ENCODE measurements at places on chromosomes 7 and 10. TPM values are rescaled to one million over a fixed set of nuclear protein-coding genes. Genes with fewer than 3 reads are reported as not detected.

GRCh38 chr7:5424749-5425506, 1.3 kb upstream of the TNRC18 start:
- DNase-seq = peak; percentile 58

- no peak for DNase-seq
Measured at GRCh38 chr10:47198221-47198620, 101.8 kb upstream of the GDF10 start.

DNA sequence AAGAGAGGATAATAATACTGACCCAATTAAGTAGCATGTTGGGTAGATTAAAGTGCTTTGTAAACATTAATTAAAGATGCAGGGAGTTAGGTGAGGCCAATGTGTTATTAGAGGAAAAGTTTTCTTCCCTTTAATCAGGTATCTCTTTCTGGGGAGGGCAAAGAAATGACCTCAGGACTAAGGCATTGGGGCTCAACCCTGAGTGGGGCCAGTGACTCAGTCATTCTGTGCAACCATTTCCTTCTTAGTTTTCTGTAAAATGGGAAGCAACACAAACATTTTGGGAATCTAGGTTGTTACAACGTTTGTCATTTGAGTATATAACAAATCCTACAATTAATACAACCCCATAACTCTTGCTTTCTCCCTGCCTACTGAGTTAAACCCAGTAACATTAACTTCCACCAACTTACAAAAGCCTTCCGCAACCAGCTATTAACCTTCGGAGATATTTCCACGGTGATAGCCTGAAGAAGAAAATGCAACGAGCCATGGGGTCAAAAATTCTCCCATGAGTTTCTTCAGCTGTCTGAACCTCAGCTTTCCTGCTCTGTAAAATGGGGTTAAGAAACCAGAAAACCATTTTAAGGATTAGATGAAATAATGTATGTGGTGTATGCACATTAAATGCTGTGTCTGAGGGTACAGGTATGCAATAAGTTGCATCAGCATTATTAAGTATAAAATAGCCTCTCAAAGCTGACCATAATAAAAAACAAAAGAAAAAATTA, 965 bp upstream of the PROSER2 start:
- no peak for DNase-seq

- no peak for DNase-seq
Measured at GRCh38 chr10:130189608-130190054, 53.4 kb downstream of the GLRX3 start.

DNA sequence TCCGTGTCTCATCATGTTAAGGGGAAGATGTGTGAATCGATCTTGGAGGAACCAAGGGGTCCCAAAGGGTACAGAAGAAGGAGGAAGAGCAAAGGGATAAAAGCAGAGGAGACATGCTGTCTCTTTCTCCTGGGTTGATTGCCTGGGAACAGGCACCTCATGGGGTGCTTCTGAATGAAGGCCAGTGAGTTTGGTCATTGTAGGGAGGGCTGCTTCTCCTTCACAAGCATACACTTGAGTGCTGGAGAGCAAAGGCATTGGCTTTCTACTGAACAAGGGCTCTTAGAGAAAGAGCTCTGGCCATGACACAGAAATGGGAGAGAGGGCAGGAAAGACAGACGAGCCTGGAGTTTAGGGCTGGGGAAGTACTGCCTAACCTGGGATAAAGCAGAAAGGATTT, 146.7 kb upstream of the NPY start:
- no peak for DNase-seq

- no peak for DNase-seq
Measured at GRCh38 chr10:49837051-49837478, 74.9 kb upstream of the OGDHL start.

DNA sequence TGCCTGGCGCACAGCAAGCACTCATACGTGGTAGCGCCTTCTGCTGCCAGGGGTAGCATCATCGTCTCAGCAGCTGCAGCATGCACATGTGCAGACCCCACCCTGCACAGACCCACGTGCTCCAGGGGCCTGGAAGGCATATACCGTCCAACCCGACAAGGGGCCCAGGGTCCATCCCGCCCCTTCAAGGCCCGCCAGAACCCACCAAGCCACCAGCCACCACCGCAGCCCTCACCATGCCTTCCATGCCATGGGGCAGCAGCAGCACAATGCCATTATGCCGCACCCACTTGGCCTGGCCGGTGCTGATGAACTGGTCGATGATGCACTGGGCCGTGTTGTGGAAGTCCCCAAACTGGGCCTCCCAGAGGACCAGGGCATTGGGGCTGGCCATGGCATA, 22.7 kb downstream of the OGDHL start:
- DNase-seq = no peak

DNA sequence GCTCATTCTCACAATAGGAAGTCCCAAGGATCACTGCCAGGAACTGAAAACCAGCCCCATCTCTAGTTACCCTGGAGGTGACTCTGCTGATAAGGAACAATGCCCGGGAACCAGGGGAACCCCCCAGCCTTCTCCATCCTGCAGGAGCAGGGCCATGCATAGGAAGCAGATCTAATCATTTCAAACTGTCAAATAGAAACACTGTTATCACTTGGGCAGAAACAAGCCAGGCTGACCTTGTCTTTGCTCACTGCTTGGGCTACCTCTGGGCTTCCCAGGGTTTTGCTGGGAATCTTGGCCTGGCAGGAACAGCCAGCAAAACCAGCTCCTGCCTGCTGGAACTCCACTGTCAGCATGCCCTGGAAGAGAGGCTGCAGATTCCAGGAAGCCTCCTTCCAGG, 114.1 kb downstream of the RNF216 start:
- DNase-seq = no peak

- DNase-seq = no peak
Measured at GRCh38 chr10:131195558-131196159, 115.9 kb downstream of the TCERG1L start.

- no peak for DNase-seq
Measured at GRCh38 chr10:130513686-130514476, 377.7 kb downstream of the GLRX3 start.

- DNase-seq = peak; percentile 59
Measured at GRCh38 chr10:35259769-35260397, 76.4 kb upstream of the CCNY start.

DNA sequence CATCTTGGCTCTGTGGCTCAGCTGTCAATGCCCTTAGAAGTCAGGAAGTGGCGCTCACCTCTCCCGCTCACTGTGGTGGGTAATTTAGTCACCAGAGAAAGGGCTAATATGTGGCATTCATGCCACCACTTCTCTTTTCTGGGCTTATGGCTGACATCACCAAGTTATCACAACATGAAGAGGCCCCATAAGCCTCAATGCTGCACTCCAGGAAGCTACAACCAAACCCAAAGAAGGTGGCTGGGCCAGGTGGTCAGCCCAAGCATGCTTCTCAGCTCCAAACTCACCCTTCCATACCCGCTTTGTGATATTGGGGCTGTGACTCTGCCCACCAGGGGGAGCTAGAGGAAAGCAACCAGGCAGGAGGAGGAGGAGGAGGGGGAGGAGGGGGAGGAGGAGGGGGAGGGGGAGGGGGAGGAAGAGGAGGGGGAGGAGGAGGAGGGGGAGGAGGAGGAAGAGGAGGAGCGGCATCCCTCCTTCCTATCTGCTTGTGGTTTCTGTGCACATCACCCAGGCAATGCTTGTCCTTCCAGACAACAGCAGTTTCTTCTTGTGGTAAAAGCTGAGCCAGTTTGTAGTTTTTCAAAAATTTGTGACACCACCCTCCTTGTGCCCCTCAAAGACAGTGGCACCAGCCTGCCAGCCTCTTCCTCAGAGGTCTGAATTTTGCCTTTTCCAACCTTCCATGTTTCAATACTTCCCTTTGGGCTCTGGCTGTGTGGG, 42.1 kb downstream of the CYP26A1 start:
- DNase-seq = peak; percentile 82

GRCh38 chr10:5643346-5644067, 22.9 kb downstream of the ASB13 start:
- no peak for DNase-seq

DNA sequence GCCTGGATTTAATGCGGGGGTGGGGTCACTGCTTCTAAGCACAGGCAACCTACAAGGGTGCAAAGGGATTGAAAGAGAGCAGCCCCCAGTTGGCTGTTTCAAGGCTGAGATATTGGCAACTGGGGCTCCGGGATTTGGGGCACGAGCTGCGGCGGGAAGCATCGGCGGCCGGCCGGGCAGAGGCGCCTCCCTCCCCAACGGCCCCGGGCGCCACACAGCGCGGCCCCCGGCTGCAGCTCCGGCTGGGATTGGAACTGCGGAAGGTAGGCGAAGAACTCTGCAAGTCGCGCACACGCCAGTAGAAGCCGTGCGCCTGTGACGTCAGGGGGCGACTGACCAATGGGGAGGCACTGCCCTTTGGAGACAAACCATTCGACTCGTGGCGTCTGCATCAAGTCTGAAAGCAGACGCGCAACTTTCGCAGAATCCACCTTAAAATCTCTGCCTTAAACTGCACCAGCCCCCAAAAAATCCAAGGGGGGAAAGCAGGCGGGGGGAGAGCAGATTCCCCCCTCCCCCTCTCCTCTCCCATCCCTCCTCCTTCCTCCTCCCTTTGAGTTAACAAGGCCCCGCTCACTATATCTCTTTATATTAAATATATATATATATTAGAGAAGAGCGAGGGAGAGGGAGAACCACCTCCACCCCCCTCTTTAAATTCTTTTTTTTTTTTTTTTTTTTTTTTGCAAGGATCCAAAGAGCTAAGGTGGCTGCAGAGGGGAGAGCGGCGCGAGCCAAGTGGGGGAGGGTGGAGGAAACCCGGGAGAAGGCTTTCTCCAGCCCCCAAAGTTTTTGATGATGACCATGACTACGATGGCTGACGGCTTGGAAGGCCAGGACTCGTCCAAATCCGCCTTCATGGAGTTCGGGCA, at the start of gene DLX6:
Gene DLX6, plus strand, starts transcription at position 371 of the 872 bp plus-strand sequence. Its CDS starts 425 bp downstream, at position 796.
- peak; percentile 69 for DNase-seq

GRCh38 chr7:73992101-73992562, 35.8 kb upstream of the ELN start:
- peak; percentile 72 for DNase-seq

DNA sequence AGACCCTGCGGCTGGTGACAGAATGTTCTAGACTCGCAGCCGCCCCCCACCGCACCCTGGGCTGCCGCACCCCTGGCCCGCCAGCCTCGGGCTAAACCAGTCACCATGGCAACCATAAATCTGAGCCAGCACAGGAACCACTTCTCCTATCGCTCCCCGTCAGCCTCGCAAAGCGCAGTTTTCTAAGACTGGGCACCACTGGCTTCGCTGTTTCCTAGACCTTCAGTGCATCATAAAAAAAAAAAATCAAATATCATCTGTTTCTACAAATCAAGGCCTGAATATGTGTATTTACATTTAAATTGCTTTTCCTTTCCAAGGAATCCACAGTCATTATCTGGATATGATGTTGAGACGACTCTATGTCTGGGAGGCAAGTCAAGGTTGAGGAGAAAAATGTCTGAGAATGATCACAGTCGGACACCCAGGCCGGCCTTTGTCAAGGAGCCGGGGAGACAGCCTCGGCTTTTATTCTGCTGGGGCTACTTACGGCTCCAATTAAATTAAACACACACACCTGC, 99.9 kb downstream of the PTPRN2 start:
- no peak for DNase-seq

- no peak for DNase-seq
Measured at GRCh38 chr7:93161181-93161762, 13.1 kb upstream of the SAMD9L start.

GRCh38 chr7:6020371-6021286, 10.5 kb upstream of the ANKRD61 start:
- no peak for DNase-seq

DNA sequence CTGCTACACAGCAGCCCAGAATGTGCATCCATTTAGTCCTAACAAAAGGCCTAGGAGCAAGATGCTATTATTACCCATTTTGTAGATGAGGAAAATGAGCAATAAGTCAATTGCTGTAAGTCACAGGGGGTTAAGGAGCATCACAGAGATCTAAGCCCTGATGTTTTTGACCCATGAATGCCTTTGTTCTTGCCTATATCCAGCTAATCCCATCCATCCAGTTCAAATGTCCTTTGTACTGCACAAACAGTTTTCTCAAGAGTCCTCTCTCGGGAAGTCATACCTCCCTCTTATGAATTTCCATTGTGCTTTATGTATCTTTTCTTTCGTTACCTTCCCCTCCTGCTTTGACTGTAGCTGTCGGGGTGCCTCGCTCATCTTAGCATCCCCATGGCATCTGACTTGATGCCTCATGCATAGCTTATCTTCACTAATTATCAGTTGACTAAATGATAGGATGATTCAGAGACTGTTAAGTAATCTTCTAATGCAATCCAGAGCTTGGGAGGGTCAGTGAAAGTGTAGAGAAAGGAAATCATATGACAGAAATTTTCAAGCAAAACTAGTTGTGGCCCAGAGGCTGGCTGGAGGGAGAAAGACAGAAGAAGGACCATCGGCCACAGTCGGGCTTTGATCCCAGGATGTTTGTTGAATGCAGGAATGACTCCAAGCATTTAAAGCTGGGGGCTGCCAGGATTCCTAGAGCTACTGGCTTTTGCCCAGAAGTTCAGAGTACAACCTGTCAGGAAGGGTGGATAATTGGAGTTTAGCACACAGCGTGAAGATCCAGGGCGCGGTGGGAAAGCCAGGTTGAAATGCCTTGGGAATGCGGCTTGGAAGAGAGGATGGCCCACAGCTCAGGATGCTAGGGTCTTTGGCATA, 23.5 kb downstream of the BLVRA start:
- peak; percentile 11 for DNase-seq

- peak; percentile 12 for DNase-seq
Measured at GRCh38 chr7:21903020-21903786, 42.5 kb downstream of the CDCA7L start.

GRCh38 chr7:128402356-128402755, 7.4 kb downstream of the IMPDH1 start:
- DNase-seq = no peak

DNA sequence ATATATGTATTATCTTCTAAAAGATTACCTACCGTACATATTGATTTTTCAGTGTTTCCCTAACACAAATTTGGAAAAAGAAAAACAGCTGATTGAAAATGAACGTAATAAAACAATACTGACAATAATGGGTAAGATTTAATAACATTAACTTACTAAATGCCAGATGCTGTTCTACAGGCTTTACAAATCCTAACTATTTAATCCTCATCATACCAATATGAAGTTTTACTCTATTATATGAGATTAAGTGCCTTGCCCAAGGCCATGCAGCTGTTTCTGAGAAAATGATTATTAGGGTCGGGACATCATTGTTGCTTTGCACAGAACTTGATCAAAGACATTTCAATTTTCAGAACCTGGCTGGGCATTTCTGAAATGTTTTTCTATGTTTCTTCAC, 104.6 kb downstream of the HGF start:
- no peak for DNase-seq

GRCh38 chr7:94228223-94228622, 166.5 kb upstream of the COL1A2 start:
- no peak for DNase-seq

NUTM2A gene
- 0.82 TPM for total RNA-seq

C10orf120 gene
- total RNA-seq = not detected

ARMC3 gene
- not detected for total RNA-seq

ACHE gene
- total RNA-seq = 0.30 TPM

CYP2W1 gene
- not detected for total RNA-seq

PPP1R17 gene
- not detected for total RNA-seq

CALCR gene
- not detected for total RNA-seq

SFTPA1 gene
- not detected for total RNA-seq

GRK5 gene
- total RNA-seq = 1.2 TPM

CPA4 gene
- total RNA-seq = 4.3 TPM

FBXO24 gene
- total RNA-seq = 0.37 TPM

ZNF727 gene
- not detected for total RNA-seq

OR2A42 gene
- total RNA-seq = not detected

SCIN gene
- not detected for total RNA-seq

PRSS1 gene
- not detected for total RNA-seq

CTAGE8 gene
- total RNA-seq = 2.6 TPM

FAM25C gene
- total RNA-seq = not detected

Measured in MCF 10A (cell line).